ENCODE measurements at places on chromosomes 4 and X.

DNA sequence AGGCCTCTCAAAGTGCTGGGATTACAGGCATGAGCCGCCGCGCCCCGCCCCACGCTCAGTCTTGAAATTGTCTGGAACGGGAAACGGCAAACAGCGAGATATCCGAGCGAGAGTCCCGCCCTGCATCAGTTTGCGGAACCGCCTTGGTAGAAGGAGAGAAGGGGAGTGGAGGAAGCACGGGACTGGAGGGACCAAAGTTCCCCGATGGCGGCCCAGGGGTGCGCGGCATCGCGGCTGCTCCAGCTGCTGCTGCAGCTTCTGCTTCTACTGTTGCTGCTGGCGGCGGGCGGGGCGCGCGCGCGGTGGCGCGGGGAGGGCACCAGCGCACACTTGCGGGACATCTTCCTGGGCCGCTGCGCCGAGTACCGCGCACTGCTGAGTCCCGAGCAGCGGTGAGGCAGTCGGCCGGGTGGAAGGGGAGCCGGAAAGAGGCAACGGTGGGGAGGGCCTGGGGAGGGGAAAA is at the start of gene BST1:
Gene BST1 (plus strand): TSS at position 125 of the 463 bp plus-strand sequence. CDS start 80 bp downstream, at position 205.
- DNase-seq = peak; percentile 91

DNA sequence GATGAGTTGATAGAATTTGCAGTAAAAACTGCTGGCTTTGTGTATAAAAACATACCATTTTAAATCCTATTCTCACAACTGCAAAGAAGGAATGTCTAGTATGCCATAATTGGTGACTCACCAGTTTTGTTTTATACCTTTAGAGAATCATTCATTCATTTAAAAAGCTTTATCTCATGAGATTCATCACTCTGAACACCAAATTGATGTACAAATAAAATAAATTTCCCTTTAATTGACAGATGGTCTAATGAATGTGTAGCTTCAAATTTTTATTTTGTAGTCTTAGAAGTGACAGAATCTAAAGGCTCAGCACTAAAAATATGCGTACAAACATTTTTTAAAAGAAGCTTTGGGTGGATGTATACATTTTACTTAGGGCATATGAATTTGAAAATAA is 492.5 kb downstream of the GALNTL6 start:
- DNase-seq = no peak

GRCh38 chr4:178306565-178306964 is 864.3 kb upstream of the AGA start:
- peak; percentile 3 for DNase-seq

DNA sequence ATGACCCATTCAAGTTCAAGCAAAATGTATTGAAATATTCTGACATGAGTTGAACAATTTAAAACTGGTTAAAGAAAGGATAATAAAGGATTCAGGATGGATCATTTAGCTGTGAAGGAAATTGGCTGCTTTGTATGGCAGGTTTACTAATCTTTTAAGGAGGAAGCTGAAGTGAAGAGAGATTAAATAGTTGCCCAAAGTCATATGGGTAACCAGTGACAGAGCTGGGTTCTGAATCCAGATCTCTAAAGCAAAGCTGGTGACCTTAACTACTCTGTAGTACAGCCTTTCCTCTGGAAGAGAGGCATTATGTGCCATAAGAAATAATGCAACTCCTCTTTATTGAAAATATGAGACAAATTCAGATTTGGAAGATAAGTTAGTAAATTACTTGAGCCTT is 22.8 kb downstream of the FHIP1A start:
- no peak for DNase-seq

DNA sequence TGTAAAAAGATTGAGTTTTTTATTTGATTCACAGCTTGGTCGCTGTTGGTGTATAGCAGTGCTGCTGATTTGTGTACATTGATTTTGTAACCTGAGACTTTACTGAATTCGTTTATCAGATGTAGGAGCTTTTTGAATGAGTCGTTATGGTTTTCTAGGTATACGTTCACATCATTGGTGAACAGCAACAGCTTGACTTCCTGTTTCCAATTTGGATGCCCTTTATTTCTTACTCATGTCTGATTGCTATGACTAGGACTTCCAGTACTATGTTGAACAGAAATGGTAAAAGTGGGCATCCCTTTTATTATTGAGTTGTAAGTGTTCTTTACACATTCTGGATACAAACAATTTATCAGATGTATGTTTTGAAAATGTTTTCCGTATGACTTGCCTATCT is 76.0 kb downstream of the ADGRG4 start:
- no peak for DNase-seq

DNA sequence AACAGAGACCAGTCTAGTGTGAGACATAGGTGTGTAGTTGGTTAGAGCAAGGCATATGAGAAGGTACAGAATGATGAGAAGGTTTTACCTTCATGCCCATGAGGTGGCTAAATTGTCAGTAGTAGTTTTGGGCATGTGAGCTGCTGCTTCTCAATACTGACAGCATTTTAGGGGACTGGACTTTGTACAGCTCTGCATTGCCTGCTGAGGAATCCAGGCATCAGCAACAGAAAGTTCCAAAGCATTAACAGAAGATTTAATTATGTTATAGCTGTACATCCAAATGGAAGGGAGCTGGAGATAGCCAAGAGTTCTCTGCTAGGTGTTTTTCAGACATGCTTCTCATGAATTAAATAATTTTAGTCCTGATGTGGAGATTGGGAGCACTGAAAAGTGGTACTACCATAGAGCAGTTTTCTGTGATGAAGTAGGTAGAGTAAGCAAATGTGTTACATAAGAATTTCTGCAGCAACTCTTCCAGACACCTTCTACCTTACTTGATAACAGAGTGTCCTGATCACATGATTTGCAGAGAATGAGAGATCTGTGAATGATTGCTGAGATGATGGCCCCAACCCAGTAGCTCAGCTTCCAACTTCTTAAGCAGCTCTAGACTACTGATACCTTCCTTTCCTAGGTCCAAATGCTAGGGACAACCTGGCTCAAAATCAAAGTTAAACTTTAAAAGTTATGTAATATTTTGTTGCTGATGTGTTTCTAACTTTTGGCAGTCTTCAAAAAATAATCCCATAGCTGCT is 30.4 kb downstream of the FNIP2 start:
- no peak for DNase-seq

DNA sequence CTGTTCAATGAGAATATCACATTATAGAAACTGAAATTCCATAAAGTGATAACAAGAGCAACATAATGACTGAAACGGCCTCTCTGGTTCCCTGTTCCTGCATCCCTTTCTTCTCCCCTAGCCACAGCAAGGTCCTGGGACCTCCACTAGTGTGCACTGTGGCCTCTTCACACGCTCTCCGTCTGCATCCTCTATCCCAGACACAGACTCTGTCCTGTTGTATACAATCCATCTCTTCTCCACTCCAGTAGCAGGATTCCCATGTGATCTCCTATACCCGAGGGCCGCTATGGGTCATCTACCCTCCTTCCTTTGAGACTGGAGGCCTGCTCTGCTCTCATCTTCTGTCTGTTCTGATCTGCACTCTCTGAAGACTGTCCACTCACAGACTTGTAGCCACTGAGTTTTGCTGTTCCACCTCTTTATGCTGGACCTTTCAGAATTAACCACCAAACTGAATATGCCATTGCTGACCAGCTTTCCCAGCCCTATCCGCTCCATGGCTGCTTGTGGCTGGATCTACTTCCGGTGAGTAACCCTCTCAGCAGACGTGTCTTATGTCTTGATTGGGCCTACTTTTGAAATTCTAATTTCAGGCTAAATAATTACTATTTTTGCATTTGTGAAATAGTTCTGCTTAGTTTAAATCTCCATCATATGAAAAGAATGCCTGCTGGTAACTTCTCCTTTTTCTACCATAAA is 105.1 kb upstream of the NAP1L5 start:
- DNase-seq = no peak
